ENCODE measurements at places on chromosomes 5 and 9. TPM values are rescaled to one million over a fixed set of nuclear protein-coding genes. Genes with fewer than 3 reads are reported as not detected.

DNA sequence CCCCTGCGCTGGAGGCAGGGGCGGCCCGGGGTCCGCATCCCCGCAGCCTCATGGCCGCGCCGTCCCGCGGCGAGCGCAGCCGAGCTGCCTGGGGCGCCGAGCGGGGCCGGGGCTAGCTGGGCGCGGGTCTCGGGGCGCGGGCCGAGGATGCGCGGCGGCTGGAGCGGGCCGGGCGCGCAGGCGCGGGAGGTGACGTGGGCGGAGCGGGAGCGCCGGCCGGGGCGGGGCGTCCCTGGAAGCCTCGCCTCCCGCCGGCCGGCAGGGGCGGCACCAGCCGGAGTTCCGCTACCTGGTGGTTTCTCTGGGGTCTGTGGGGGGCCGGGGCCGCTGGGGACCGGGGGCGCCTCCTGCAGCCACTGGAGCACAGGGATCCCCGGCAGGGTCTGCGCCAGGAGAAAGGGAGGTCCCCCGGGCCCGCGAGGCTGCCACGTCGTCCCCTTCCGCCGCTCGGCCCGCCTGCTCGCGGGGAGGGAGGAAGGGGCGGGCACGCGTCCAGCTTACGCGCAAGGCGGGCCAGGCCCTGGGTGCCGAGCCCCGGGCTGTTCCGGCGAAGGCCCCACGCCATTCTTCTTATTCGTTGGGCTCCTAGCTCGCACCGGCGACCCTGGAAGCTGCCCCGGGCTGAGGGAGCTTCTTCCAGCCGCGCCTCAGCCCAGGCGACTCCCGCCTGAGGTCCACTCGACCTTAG, at the start of gene LPCAT1:
TSS of gene LPCAT1 (minus strand) at position 168 of the 688 bp plus-strand sequence. CDS start at position 52, 116 bp downstream.
- peak; percentile 82 for DNase-seq

DNA sequence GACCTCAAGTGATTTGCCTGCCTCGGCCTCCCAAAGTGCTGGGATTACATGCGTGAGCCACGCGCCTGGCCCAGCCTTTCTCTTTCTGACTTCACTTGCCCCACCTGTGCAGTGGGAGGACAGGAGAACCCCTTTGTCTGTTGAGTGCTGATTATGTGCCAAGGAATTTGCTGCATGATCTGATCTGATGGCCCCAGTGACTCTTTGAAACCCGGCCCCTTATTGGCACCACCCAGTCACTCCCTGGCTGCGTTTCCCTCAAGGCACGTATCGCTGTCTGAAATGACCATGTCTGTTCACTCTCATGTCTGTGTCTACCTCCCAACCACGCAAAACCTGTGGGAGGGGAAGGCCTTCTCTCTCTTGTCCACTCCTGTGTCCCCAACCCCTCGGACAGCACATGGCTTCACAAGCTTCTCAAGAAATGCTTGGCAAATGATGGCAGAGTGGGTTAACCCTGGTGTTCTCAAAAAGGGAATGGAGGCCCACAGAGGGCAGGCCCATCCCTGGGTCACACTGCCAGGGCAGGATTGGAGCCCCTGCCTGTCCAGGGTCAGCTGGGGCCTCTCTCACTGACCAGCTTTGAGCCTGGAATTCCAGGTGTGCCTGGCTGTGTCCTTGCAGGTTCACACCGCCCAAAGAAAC, 21.9 kb downstream of the NEK6 start:
- DNase-seq, result no peak

Gene SLC34A3
- 0.12 TPM for total RNA-seq

DNA sequence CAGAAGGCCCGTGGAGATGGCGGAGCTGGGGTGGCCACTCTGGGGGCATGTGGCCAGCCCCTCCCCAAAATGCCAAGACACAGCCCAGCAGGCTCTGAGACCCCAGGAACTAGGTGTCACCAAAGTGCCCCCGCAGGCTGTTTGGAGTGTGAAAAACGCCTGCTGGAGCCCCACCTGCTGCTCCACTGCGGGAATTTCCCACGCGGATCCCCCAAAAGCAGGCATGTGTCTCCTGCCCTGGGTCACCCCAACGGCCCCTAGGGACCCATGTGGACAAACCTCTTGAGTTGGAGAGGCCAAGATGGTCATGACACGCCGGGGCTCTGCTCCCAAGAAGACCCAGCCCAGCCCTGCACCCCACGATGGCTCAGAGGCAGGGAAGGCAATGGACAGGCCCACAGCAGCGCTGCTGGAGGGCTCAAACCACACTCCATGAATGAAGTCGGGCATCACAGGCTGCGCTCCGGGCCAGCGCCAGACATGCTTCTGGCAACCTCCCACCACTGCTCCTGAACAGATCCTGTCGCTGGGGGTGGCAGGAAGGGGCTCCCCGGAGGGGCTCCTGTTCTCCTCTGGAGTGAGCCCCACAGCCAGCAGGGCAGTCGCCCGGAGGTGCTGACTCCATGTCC, 15.3 kb downstream of the NOTCH1 start:
- no peak for DNase-seq

DNA sequence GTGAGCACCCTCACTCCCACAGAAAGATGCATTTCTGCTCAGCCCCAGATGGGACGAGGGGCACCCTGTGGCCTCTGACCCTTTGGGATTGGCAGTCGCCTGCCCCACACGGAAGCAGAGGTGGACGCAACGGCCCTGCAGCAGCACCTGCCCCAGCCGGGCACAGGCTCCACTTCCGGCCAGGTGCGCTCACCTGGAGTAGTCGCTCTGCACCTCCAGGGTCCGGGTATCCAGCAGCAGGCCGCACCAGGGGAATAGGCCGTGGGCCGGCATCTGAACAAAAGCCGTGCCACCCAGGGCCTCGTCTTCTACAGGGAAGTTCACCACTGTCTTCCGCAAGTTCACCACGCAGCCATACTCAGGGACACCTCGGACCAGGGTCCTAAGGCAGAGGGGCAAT, 30.7 kb downstream of the TERT start:
- no peak for DNase-seq

GRCh38 chr9:85216601-85217000, 525.2 kb downstream of the AGTPBP1 start:
- DNase-seq, result no peak

Gene TTC23L
- 0.25 TPM for total RNA-seq

- DNase-seq, result peak; percentile 61
These were observed 709 bp downstream of the IQGAP2 start for GRCh38 chr5:76403766-76404222.

DNA sequence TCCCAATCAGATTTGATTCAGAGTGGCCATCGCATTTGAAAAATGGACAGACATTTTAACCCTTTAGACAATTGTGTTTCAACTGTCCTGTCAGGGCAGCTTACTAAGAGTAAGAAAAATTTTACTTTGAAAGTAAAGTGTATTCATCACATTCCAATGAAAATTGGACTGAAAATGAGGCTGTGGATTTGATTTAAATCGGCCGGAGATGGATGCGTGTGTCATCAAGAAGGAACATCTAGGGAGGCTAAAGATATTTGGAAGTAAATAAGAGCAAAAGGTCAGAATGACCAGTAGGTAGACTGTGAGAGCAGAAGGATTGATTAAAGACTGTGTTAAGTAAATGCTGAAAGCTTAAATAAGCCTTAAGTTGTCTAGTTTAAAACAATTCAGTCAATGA, 1.5 kb downstream of the ZCCHC7 start:
- DNase-seq, result no peak

- DNase-seq, result no peak
These were observed 382.4 kb downstream of the TMEM38B start for GRCh38 chr9:106076711-106077110.

Gene CMYA5
- 0.39 TPM for total RNA-seq

DNA sequence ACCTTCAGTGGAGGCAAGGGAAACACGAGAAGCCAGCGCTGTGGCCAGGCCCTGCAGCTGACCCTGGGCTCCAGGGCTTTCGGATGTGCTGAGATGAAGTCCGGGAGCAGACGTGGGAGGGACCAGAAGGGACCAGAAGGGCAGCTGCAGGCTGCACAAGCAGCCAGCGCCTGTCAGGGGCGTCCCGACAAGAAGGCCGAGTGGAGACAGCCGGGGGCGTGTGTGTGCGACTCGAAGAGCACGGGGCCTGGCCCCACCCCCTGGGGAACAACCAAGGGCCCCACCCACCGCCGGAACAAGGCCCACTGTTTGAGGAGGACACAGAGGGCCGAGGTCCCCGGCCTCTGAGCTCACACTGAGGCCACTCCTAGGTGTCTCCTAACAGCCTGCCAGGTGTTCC, 31.4 kb downstream of the SLC12A7 start:
- DNase-seq, result no peak

DNA sequence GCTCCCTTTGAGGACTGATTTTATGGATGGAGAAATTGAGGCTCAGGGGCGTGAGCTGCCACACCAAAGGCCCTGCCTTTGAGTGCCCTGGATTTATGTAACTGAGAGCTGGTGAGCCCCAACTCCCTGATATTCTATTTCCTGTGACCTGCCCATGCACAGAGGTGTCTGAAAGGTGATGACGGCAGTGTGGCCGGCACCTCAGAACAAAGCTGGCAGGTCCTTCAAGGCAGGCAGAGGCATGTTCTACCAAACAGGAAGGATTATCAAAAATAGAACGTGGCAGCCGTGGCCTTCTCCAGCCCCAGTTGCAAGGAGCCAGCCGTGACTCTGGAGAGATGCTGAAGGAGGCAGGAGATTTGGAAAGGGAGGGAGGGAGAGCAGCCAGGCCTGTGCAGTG, 36.2 kb downstream of the INSYN2B start:
- no peak for DNase-seq

Gene SPATA31C1
- not detected for total RNA-seq

DNA sequence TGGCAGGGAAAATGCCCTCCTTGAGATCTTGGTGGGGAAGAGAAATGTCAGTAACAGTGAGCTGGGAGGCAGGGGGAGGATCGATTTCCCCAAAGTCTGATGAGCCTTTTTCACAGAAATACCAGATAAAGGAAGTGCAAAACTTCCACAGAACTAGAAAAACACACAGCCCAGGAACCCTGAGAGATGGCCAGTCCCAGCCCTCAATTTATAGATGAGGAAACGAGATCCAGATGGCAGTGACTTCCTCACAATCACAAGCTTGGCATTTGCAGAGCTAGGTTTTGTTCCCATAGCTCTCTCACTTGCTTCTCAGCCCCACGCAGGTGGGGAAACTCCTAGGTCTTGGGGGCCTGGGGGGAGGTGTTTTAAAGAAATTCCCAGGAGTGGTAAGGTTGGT, 3.8 kb upstream of the GGTA1 start:
- DNase-seq, result no peak

DNA sequence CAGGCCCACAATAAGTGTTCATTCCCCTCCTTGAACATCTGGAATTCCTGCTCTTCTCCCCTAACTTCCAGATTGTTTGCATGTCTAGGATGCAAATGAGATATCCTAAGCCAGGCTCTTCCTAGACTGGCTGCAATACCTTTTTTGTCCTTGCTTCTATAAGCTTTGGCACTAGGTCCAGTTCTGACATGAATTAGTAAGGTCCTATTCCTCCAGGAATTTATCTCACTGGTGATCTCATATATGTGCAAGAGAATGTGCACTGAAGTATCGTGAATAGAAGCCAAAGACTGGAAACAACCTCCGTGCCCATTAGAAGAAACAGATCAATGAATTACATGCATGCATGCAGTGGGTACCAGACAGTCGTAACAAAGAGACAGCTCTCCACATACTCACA, 25.2 kb downstream of the DUSP1 start:
- DNase-seq, result no peak

Gene TMEM252
- total RNA-seq, result not detected

Gene DTWD2
- 3.8 TPM for total RNA-seq

Gene GLT6D1
- total RNA-seq, result not detected

GRCh38 chr5:85671223-85671970, 946.3 kb upstream of the COX7C start:
- no peak for DNase-seq

- no peak for DNase-seq
These were observed 196.4 kb upstream of the PTGER4 start for GRCh38 chr5:40483316-40483715.

Gene SLC6A19
- total RNA-seq, result not detected

Gene FBN2
- total RNA-seq, result not detected

DNA sequence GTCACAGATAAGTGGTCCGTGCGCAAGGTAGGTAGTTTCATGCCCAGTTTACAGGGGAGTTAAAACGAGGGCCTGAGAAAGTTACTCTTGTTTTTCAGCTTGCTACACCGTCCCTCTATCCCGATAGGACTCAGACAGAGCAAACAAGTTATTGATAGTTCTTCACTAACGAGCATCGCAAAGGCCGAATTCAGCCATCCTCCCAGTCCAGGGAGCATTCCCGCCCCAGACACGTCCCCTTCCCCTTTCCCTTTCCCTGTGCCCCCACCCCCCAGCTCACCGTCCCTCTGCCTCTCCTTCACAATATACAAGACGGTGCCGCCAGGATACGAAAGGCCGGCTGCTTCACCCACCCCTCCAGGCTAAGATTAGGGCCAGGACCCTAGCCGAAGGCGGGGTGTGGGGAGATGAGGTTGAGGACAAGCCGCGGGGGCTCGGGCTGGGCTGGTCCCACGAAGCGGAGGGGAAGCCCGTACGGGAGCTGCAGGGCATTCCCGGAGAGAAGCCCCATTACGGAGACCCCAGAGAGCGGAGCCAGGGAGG, 599 bp downstream of the KIAA1191 start:
- no peak for DNase-seq

Gene SMIM33
- total RNA-seq, result 0.11 TPM

Gene SLC25A2
- total RNA-seq, result 0.23 TPM

Gene CDC20B
- not detected for total RNA-seq

Gene BAAT
- total RNA-seq, result not detected

GRCh38 chr5:139745800-139746690, 49.6 kb upstream of the PSD2 start:
- DNase-seq, result peak; percentile 35

GRCh38 chr5:43620944-43621505, 18.0 kb downstream of the NNT start:
- DNase-seq, result no peak

GRCh38 chr5:175683231-175683630, 25.4 kb downstream of the HRH2 start:
- DNase-seq, result no peak

GRCh38 chr9:136292591-136293448, 11.1 kb downstream of the CCDC187 start:
- no peak for DNase-seq

Gene TMC1
- not detected for total RNA-seq

DNA sequence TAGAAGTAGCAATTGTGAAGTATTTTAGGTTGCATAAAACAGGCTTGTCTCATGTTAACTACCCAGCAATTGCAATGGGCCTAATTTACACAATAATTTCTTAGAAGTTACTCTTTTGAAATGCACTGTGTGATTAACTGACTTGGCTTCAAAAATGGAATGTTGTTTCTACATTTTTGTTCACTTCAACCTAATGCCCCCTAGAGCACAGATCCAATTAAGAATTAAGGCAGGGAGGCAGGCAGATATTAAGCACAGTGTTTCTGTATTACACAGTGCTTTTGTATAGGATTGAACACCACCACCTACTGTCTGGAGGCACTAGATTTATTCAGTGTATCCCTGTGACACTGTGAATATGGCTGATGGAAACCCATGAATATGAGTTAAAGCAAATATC, 302.1 kb downstream of the FBXL17 start:
- DNase-seq, result no peak
